Suppressor macrophage treated with lipopolysaccharide for 1 hour (primary cell): ENCODE measurements at places on chromosomes 3 and 15.
A peak's percentile ranks its signal among the peaks of the same experiment; 100 is the strongest.

- DNase-seq, result peak; percentile 50
Observed at GRCh38 chr15:41915255-41915994, 21.6 kb upstream of the SPTBN5 start.

DNA sequence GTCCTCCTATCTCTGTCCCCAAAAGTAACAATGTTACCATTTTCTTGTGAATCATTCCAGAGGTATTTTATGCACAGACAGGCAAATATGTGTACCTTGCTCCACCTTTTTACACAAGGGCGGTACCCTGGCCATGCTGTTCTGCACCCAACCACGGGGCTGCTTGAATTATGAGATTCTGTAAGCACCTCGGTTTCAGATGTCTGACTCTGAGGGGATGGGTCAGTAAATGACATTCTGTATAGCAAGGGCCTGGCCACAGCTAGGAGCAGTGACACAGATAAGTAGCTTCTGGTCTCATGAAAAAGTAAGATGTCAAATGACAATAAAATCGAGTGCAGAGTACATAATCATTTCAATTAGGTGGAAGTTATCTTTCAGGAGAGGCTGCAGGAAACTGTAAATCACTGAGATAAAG is 30.4 kb upstream of the FLNB start:
- no peak for DNase-seq

GRCh38 chr3:131109156-131109555 is 82.5 kb downstream of the NEK11 start:
- DNase-seq, result peak; percentile 8

GRCh38 chr15:61227269-61227949 is 1.7 kb downstream of the RORA start:
- DNase-seq, result no peak
